Activated CD8-positive, alpha-beta T cell treated with anti-CD3 and anti-CD28 coated beads for 36 hours (primary cell): ENCODE measurements at places on chromosomes 7 and 10.
A peak's percentile ranks its signal among the peaks of the same experiment; 100 is the strongest.

DNA sequence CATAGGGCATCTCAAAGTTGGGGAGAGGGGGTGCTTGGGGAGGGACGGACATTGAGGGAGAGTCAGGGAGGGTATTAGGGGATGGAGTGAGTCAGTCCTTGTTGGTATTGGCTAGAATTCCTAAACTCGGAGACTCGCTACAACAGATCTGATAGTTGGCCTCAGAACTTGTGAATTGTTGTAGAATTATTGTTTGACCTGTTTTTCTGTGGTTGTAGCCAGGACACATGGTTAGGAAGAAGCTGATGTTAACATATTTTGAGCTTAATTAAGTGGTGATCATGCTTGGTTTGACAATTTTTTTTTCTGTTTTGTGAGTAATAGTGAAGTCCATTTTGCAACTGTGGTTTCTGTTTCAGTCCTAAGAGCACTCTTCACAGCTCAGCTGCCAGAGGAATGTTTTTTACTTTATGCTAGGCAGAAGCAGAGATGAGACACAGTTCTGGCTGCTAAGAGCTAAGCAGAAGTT lies 1190.3 kb upstream of the C7orf33 start:
- H3K36me3 ChIP-seq, result no peaks in the 10 kb centered on the region
- no peaks in the 10 kb centered on the region for H3K27me3 ChIP-seq
- H3K4me3 ChIP-seq, result no peak overlapping the region
- no peak overlapping the region for H3K27ac ChIP-seq
- H3K4me1 ChIP-seq, result no peaks in the 10 kb centered on the region

DNA sequence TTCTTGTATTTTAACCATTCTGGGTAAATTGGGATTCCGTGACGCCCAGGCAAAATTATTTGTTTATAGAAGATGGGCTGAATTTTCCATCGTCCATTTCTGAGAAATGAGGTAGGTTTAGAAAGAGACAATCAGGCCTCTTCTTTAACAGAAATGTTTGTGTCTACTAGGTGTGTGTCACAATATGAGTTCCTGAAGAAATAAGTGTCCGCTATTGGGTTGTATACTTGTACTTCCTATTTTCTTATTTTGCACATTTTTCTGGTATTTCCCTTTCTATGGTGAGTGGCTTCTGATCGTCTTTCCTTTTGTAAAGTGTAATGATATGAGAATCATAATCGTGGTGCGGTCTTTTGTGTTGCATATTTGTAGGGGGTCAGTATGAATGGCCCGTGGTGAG lies 83.9 kb downstream of the TCF7L2 start:
- no peak for DNase-seq
- no peaks in the 10 kb centered on the region for H3K4me1 ChIP-seq
- H3K36me3 ChIP-seq, result no peaks in the 10 kb centered on the region
- no peak overlapping the region for H3K27ac ChIP-seq

- no peaks in the 10 kb centered on the region for H3K27me3 ChIP-seq
- no peak overlapping the region for H3K4me3 ChIP-seq
- no peaks in the 10 kb centered on the region for H3K4me1 ChIP-seq
- no peak for DNase-seq
- H3K27ac ChIP-seq, result no peak overlapping the region
Measured at GRCh38 chr7:42414941-42415505, 178.0 kb upstream of the GLI3 start.

DNA sequence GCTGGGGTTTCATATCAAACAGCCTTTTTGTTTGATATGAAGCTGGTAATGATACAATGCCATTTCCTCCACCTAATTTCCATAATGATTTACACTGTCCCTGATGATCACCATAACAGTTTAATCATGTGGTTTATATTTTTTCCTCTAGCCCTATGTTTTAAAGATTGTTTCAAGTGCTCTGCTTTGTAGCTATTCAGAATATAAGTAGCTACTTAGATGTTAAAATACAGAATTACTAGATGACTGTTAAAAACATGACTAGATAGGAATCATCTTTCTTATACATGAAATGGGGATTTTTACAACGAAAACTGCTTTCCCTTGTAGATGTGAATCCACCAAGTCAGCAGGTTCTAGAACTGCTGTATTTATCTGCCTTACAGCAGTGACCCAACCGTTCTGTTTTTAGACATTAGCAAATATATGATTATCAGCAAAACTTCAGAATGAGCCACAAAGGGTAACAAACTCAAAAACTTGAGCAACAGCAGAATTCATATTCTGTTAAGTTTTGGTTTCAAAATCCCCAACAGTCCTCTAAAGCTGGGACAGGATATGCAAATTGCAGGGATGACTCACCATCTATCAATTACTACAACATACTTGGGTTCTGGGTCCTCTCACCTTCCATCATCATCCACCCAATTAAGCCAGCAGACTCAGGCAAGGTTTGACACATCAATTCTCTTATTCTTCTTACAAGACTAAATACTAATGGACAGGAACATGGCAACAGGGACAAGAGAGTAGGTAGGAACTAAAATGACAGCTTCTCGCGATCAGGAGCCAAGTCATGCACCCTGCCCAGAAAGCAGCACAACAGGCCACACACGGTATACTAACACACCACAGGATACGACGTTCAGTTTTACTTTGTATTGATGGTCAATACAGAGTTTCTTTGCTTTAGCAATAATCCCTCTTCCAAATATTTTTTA lies 83.9 kb downstream of the PIP4K2A start:
- peaks cover 90% of the 10 kb centered on the region for H3K4me1 ChIP-seq
- no peaks in the 10 kb centered on the region for H3K27me3 ChIP-seq
- H3K27ac ChIP-seq, result peak overlapping the region; percentile 95
- peak overlapping the region; percentile 67 for H3K4me3 ChIP-seq
- H3K36me3 ChIP-seq, result peaks cover 29% of the 10 kb centered on the region

DNA sequence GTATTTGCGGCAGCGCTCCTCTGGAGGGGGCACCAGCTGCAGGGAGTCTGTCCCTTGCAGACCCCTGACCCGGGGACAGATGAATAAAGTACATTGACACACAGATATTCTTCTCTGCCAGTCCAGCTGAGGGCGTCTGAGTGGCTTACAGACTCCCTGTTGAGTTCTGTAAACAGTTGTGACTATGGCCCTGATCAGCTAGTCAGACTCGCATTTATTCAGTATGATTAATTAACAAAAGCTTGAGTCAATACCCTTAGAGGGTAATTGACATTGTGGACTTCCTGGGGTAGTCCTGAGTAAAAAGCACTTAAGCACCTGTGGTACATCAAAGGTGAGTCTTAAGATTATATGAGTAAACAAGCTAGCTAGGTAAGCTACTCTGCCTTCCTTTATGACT lies 21.0 kb downstream of the ANKRD30A start:
- no peak overlapping the region for H3K4me3 ChIP-seq
- no peaks in the 10 kb centered on the region for H3K36me3 ChIP-seq
- no peaks in the 10 kb centered on the region for H3K4me1 ChIP-seq
- no peak overlapping the region for H3K27ac ChIP-seq
- DNase-seq, result no peak

DNA sequence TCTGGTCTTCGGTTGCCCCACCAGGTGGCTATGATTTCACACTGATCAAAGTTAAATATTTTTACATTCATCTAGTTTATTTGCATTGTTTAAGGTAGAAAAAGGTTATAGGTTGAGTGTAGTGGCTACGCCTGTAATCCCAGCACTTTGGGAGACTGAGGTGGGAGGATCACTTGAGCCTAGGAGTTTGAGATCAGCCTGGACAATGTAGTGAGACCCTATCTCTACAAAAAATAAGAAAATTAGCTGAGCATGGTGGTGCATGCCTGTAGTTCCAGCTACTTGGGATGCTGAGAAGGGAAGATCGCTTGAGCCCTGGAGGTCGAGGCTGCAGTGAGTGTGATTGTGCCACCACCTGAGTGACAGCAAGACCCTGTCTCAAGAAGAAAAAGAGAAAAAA lies 3.8 kb downstream of the CCM2 start:
- H3K36me3 ChIP-seq, result peaks cover 46% of the 10 kb centered on the region
- H3K27me3 ChIP-seq, result no peaks in the 10 kb centered on the region
- peaks cover 62% of the 10 kb centered on the region for H3K4me1 ChIP-seq
- peak overlapping the region; percentile 43 for H3K27ac ChIP-seq
- H3K4me3 ChIP-seq, result no peak overlapping the region

DNA sequence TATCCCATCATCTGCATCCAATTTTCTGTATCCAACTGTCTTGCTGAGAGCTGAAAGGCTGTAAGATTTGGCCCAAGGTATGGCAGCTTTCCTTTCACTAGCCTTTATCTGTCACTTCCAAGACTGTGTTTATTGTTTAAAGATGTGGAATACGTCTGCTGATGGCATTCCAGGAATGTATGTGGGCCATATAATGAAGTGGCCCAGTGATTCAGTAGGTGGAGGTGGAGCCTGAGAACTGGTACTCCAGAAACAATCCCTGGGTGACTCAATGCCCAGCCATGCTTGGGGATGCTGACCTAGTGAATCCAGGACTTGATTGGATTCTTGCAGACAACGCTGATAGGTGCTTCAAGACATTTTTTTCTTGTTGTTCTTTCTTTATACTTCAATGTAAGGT lies 13.5 kb downstream of the NEUROD6 start:
- no peaks in the 10 kb centered on the region for H3K36me3 ChIP-seq
- no peak for DNase-seq
- H3K27me3 ChIP-seq, result no peaks in the 10 kb centered on the region
- no peaks in the 10 kb centered on the region for H3K4me1 ChIP-seq
- no peak overlapping the region for H3K4me3 ChIP-seq

- no peak overlapping the region for H3K4me3 ChIP-seq
- H3K27me3 ChIP-seq, result peaks cover 3% of the 10 kb centered on the region
- H3K36me3 ChIP-seq, result no peaks in the 10 kb centered on the region
- DNase-seq, result no peak
Measured at GRCh38 chr10:44706745-44707144, 204.4 kb upstream of the TMEM72 start.

DNA sequence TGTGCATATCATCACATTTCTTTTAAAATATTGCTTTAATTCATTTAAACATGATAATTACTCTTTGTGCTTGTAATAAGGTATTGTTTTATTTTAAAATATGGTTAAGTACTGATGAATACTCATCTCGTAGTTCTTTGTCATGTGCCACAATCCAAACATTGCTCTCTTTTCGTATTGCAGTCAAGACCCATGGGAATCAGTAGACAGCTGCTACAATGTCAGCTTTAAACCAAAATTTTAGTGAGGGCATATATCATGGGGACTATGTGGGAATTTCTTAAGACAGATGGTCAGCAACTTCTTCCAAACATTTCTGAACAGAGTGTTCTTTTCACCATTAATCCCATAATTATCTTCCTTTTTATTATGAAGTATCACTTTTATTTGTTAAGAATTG lies 77.2 kb upstream of the FZD1 start:
- no peak for DNase-seq
- H3K4me3 ChIP-seq, result no peak overlapping the region
- no peak overlapping the region for H3K27ac ChIP-seq
- H3K27me3 ChIP-seq, result no peaks in the 10 kb centered on the region
- no peaks in the 10 kb centered on the region for H3K36me3 ChIP-seq

GRCh38 chr10:33136271-33136670 lies 178.2 kb upstream of the ITGB1 start:
- H3K27me3 ChIP-seq, result peaks cover 1% of the 10 kb centered on the region
- no peaks in the 10 kb centered on the region for H3K36me3 ChIP-seq
- peak overlapping the region; percentile 91 for H3K27ac ChIP-seq
- peak overlapping the region; percentile 0 for H3K4me3 ChIP-seq
- H3K4me1 ChIP-seq, result peaks cover 77% of the 10 kb centered on the region

DNA sequence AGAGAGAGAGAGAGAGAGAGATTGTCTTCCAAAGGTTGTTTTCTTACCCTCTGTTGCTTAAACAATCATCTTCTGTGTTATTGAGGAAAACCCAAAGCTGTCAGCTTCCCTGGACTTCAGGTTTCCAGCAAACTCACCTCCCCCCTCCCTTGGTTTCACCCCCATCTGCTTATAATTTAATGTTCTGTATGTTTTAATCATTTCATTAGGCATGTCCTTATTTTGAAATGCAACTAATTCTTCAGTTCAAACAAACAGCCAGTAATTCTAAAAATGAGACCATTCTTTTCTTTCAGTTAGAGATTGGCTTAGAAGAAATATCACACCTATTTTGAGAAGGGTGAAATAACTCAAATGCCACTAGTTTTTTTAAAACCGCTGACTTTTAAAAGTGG lies 102.9 kb downstream of the FAM204A start:
- no peaks in the 10 kb centered on the region for H3K4me1 ChIP-seq
- DNase-seq, result no peak
- no peaks in the 10 kb centered on the region for H3K36me3 ChIP-seq
- H3K4me3 ChIP-seq, result no peak overlapping the region
- H3K27ac ChIP-seq, result no peak overlapping the region

DNA sequence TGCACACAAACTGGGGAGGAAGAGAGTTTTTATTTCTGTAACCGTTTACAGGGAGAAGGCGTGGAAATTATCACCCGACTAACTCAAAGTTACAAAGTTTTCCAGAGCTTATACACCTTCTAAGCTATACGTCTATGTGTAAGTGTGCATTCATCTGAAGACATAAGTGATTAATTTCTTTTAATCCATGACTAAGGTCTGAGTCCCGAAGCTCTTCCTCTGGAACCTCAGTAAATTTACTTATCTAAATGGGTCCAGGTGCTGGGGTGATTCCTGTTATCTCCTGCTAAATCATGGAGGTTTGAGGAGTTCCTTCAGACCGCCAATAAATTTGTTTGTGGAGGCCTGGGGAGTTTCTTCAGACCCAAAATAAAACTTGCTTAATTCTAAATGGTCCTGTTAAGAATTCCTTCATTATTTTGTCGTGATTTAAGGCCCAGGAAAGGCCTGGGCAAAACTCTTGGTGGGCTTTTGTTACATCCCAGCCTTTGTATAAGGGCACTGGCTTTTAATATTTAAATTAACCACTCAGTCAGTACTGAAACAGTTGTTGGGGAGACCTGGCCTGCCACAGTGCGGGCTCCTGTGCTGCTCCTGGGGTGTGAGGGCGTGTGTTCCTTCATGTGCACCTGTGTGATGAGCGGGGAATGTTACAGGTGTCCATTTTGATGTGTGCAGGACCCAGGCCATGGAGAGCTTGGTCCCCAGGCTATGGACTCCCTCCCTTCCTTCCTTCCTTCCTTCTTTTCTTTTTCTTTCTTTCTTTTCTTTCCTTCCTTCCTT lies 5.8 kb upstream of the METTL27 start:
- no peaks in the 10 kb centered on the region for H3K36me3 ChIP-seq
- peaks cover 4% of the 10 kb centered on the region for H3K27me3 ChIP-seq
- no peak overlapping the region for H3K4me3 ChIP-seq
- peaks cover 22% of the 10 kb centered on the region for H3K4me1 ChIP-seq

- no peaks in the 10 kb centered on the region for H3K36me3 ChIP-seq
- no peaks in the 10 kb centered on the region for H3K27me3 ChIP-seq
- H3K27ac ChIP-seq, result no peak overlapping the region
- DNase-seq, result no peak
- no peaks in the 10 kb centered on the region for H3K4me1 ChIP-seq
Measured at GRCh38 chr10:90447831-90448230, 410.0 kb downstream of the HTR7 start.

DNA sequence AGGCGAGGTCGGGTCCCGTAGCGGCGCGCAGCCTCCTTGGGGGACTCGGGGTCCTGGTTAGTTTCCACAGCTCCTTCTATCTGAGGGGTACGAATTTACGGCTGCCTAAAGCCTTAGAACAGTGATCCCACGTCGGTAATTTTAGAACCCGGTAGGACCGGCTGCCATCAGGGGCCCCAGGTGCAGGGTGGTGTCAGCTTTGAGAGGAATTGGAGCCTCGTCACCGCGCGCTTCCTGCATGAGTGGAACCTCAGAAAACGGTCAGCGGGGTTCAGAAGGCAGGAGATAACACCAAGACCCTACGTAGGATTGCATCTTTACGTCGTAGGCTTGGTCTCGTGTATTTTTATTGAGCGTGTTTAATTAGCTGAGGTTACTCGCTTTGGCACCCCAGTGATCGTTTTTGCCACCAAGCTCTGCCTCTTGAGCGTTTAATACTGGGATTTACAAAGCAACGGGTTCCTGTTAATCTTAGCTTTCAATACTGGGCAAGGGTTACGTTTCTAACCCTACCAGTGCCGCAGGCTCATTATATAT lies 443 bp downstream of the RNF32 start:
- H3K4me3 ChIP-seq, result peak overlapping the region; percentile 83
- peak overlapping the region; percentile 84 for H3K27ac ChIP-seq
- peak; percentile 78 for DNase-seq
- peaks cover 28% of the 10 kb centered on the region for H3K27me3 ChIP-seq
- H3K4me1 ChIP-seq, result peaks cover 10% of the 10 kb centered on the region
